ENCODE measurements at places on chromosomes 7 and 10. TPM values are rescaled to one million over a fixed set of nuclear protein-coding genes. Genes with fewer than 3 reads are reported as not detected.

The TRIL gene
- total RNA-seq, result not detected

The STARD3NL gene
- 11.3 TPM for total RNA-seq

The DPYSL4 gene
- 0.66 TPM for total RNA-seq

The LAMB1 gene
- not detected for total RNA-seq

The KIAA1217 gene
- not detected for total RNA-seq

The GDF2 gene
- total RNA-seq, result not detected

The LRIT1 gene
- total RNA-seq, result not detected

Data from naive thymus-derived CD4-positive, alpha-beta T cell (primary cell).